ENCODE measurements at places on chromosomes 16 and 17. TPM values are rescaled to one million over a fixed set of nuclear protein-coding genes. Genes with fewer than 3 reads are reported as not detected.

Gene EVI2A
- 10.8 TPM for total RNA-seq

Gene RNF222
- total RNA-seq, result not detected

Gene VWA3A
- 0.76 TPM for total RNA-seq

Gene ST6GALNAC2
- total RNA-seq, result 28.6 TPM

Gene TLCD1
- 25.3 TPM for total RNA-seq

Gene SULT1A1
- 20.7 TPM for total RNA-seq

Gene DLX4
- 0.44 TPM for total RNA-seq

Gene LDHD
- 14.7 TPM for total RNA-seq

Gene CD7
- 9.2 TPM for total RNA-seq

Gene GUCY2D
- 0.19 TPM for total RNA-seq

Gene RDM1
- not detected for total RNA-seq

Gene BEAN1
- total RNA-seq, result 2.4 TPM

Gene CDH11
- 44.9 TPM for total RNA-seq

Gene KCNH4
- total RNA-seq, result 0.35 TPM

Gene SGCA
- total RNA-seq, result 4.2 TPM

Gene ITPRIPL2
- total RNA-seq, result 48.1 TPM

Gene FXR2
- total RNA-seq, result 29.3 TPM

Gene CCDC43
- 20.3 TPM for total RNA-seq

Gene FOXC2
- 6.3 TPM for total RNA-seq

Gene AIPL1
- not detected for total RNA-seq

Gene HEATR9
- 0.16 TPM for total RNA-seq

Gene RNF43
- 9.5 TPM for total RNA-seq

Gene ADGRG1
- total RNA-seq, result 351 TPM

Gene CACNG5
- not detected for total RNA-seq

Gene CCL7
- total RNA-seq, result not detected

Gene TADA2A
- total RNA-seq, result 26.0 TPM

Gene SLC6A2
- 0.09 TPM for total RNA-seq

Gene GRB7
- 72.5 TPM for total RNA-seq

Gene TMC5
- 6.6 TPM for total RNA-seq

Gene WNT9B
- total RNA-seq, result 5.3 TPM

Gene ICAM2
- total RNA-seq, result 38.8 TPM

Gene NPIPB13
- 20.5 TPM for total RNA-seq

Gene ZG16
- total RNA-seq, result not detected

Gene RASL10B
- total RNA-seq, result 2.4 TPM

Gene DNAAF8
- 1.8 TPM for total RNA-seq

Gene C1QTNF1
- 65.2 TPM for total RNA-seq

Gene NOL11
- total RNA-seq, result 37.3 TPM

Gene GAS2L2
- total RNA-seq, result not detected

Gene KRTAP16-1
- not detected for total RNA-seq

Gene CCL1
- not detected for total RNA-seq

Gene IGSF6
- total RNA-seq, result 8.1 TPM

Gene CTF1
- 7.3 TPM for total RNA-seq

Measured in kidney (tissue), 22 donors.